ENCODE measurements at places on chromosomes 4 and X.

DNA sequence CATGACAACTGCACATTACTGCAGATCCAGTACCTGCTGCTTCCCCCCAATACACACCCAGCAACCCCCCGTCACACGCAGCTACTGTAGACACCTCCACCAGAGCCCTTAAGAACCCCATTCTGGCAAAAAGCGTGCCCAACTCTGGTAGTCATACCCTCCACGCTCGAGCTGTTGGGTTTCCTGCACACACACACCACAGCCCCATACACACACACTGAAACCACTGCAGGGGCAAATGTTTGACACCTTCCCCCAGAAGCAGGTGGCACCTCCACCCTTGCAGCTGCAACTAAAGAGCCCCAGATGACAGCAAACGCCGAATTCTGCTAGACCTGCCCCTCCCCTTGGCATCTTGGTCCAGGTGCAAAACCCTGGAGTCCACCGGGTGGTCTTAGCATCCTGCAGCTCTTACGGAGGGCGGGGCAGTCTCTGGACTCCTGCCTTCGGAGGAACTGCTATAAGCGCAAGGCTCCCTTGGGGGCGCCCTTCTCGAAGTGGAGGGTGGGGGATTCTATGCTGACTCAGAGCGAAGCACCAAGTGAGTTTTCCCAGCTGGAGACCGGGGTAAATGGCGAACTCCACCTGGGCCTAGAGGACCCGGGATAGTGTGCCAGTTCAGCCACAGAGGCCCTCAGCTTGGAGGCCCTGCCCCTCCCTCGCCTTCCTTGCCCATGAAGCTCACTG, 1.5 kb downstream of the FRMPD3 start:
- DNase-seq, result peak; percentile 78

- no peak for DNase-seq
These were observed 149.3 kb upstream of the TENM3 start for GRCh38 chr4:182093935-182094334.

DNA sequence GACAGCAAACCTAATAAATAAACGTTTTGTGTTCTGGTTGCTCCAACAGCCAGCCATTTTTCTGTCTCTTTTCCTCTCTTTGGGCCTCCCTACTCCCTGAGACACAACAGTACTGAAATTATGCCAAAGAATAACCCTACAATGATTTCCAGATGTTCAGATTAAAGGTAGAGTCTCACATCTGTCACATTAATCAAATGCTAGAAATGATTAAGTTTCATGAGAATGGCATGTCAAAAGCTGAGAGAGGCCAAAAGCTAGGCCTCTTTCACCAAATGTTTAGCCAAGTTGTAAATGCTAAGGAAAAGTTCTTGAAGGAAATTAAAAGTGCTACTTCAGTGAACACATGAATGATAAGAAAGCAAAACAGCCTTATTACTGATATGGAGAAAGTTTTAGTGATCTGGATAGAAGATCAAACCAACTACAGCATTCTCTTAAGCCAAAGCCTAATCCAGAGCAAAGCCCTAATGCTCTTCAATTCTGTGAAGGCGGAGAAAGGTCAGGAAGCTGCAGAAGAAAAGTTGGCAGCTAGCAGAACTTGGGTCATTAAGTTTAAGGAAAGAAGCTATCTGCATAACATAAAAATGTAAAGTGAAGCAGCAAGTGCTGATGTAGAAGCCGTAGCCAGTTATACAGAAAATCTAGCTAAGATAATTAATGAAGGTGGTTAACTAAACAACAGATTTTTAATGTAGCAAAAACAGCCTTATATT, 182.1 kb upstream of the NUDT6 start:
- DNase-seq, result no peak

- DNase-seq, result no peak
These were observed 166.1 kb downstream of the GRIA3 start for GRCh38 chrX:123350226-123350625.

DNA sequence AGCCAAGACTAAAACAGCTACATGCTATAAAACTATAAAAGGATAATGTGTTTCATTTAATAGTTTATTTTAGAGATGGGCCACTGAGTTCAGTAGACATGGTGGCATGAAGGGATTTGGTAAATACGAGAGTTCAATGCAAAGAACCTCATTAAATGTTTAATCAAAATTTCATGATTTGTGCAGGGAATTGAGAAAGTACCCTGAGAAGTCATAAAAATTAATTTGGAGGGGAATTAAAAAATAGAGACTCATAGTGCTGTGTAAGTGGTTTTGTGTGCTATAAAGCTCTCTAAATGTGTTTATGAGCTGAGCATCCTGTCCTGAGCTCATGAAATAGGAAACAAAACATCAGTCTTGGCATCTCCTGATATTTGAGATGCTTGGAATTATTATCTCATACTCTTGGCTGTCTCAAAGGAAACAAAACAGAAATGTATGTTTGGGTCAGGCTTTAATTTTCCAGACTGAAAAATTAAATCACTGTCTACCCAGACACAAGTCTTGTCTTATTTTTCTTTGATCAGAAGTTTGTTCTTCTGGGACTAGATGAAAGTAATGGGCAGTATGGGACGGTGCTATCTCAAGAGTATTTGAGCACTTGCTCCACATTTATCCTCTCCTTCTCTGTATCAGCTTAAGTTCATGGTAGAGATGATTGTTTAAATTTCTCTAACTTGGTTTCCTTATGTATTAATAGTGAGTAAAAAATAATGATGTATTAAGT, 38.0 kb upstream of the EMCN start:
- no peak for DNase-seq

GRCh38 chr4:10185518-10186227, 69.1 kb upstream of the WDR1 start:
- no peak for DNase-seq

DNA sequence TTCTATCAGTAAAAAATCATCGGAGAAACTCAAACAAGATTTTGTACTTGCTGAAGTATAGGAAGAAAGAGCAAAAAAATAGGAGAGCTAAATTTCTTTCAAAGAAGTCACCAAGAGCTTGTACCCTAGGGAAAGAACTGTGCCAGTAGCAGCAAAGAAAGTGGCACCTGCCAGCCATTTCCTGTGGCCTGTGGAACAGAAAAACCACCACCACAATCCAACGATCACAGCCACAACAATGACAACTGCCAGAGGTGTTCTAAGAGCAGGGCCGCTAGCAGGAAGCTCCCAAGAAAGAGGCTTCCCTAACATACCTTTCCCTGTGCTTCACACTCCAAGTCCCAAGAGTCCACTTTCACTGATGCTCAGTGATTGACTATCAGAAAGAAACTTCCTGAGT, 266.1 kb upstream of the GPC4 start:
- no peak for DNase-seq

- no peak for DNase-seq
These were observed 707.5 kb upstream of the ACTRT1 start for GRCh38 chrX:128759745-128760144.

DNA sequence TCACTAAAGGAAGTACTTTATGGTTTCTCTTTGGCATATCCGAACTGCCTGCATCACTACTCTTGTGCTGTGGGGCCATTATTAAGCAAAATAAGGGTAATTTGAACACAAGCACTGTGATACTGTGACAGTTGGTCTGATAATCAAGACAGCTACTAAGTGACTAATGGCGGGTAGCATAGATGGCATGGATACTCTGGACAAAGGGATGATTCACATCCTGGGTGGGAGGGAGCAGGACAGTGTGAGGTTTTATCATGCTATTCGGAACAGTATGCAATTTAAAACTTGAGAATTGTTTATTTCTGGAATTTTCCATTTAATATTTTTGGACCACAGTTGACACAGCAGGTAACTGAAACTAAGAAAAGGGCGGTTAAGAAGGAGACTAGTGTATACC, 52.6 kb upstream of the CITED1 start:
- DNase-seq, result no peak

DNA sequence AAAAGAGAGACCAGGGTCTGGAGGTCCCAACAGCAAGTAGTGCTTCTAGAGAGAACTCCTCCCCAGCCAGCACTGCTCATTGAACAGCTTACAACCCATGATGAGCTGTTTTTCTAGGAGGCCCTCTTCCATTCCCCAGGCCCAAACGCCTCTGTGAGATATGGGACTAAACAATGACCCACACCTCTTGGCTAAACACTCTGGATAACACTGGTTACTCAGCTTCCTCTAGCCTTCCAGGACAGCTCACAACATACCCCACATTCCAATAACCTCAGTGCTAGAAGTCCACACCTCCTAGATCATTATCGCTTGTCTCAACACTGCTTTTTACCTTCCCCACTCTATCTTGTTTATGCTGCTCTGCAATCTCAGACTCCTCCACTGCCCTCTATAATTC, 35.4 kb upstream of the PGRMC2 start:
- DNase-seq, result no peak

- DNase-seq, result peak; percentile 5
These were observed at the start of gene GABRE for GRCh38 chrX:151974336-151975227. Gene GABRE, minus strand, starts transcription at chrX:151974676. Its CDS starts 51 bp downstream, at chrX:151974625.

DNA sequence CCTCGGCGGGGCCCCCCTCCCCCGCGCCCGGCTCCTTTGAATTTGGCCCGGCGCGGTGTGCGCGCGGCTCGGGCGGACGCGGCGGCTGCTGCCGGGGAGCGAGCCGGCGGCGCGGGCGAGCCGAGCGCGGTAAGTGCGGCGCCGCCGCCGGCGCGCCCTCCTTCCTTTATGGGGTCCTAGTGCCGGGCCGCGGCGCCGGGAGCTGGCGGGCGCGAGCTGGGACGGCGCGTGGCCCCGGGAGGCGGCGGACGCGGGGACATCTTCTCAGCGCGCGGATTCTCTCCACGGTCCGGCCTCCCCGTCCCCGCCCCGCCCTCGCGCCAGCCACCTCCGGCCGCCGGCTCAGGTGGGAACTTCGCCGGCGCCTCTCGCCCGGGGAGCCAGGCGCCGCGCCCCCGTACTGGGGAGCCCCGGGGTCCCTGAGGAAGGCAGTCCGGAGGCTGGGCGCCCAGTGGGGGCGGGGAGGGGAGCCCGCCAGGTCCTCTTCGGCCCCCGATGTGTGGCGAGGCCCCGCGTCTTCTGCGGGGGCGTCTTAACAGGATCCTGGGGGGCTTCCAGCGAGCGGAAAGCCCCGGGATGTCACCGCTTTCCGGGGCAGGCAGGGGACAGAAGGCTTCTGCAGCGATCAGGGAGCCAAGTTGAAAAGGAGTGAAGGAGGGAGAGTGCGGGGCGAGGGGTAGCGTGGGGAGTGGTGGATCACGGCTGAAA, 98.4 kb upstream of the TENM3 start:
- DNase-seq, result no peak

GRCh38 chr4:156991161-156991560, 19.6 kb upstream of the PDGFC start:
- no peak for DNase-seq

GRCh38 chr4:139764182-139764581, 98.6 kb downstream of the MGST2 start:
- peak; percentile 48 for DNase-seq

- DNase-seq, result peak; percentile 40
These were observed 17.1 kb upstream of the MAP7D3 start for GRCh38 chrX:136268051-136269048.

- DNase-seq, result no peak
These were observed 33.7 kb downstream of the COQ2 start for GRCh38 chr4:83250687-83251446.

DNA sequence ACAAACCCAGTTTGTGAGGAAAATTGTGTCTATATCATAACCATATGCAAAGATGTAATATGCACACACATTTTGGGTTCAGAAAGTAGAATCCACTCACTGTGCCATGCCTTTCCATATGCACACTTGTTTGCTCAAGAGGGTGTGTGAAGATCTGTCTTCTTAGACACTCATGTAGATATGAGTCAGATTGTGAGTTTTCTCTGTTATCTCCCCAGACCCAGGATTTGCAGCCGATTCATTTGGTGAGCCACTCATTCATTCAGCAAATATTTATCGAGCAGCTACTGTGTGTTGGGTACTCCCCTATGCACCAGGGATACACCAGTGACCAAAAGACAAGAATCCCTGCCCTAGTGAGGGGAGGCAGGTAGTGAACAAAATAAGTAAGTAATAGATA, 81.5 kb downstream of the CLCN5 start:
- DNase-seq, result no peak

- no peak for DNase-seq
These were observed 153.4 kb upstream of the PPP3CA start for GRCh38 chr4:101500742-101501141.

GRCh38 chr4:41757521-41758156, 9.1 kb upstream of the PHOX2B start:
- no peak for DNase-seq

DNA sequence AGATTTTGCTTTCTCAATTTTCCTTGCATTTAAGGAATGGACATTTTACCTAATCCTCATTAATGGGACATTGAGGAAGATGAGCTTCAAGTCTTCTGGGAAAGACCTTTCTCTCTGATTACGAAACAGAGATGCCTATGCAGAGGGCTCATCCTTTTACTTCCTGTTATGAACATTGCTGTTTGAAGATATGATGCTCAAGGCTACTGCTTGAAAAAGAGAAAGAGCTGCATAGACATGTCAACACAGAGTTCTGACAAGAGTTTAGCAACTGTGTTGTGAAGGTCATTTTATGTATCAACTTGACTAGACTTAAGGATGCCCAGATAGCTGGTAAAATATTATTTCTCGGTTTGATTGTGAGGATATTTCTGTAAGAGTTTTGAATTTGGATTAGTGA, 13.8 kb upstream of the GNPDA2 start:
- no peak for DNase-seq

GRCh38 chr4:175062183-175062592, 144.0 kb downstream of the ADAM29 start:
- DNase-seq, result no peak

- peak; percentile 30 for DNase-seq
These were observed 18.0 kb downstream of the SPINK2 start for GRCh38 chr4:56803471-56803870.

GRCh38 chrX:24506082-24506481, 41.0 kb downstream of the PDK3 start:
- no peak for DNase-seq

DNA sequence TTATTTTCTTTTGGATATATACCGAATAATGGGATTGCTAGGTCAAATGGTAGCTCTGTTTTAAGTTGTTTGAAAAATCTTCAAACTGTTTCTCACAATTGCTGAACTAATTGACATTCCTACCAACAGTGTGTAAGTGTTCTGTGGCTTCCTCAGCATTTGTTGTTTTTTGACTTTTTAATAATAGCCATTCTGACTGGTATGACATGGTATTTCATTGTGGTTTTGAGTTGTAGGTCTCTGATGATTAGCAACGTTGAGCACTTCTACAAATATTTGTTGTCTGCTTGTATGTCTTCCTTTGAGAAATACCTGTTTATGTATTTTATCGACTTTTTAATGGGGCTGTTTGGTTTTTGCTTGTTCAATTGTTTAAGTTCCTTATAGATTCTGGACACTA, 680.1 kb upstream of the GRIA3 start:
- no peak for DNase-seq

- DNase-seq, result peak; percentile 2
These were observed 36.0 kb upstream of the SPANXC start for GRCh38 chrX:141278306-141278705.

GRCh38 chr4:84503495-84504437, 4.7 kb upstream of the NKX6-1 start:
- peak; percentile 69 for DNase-seq

DNA sequence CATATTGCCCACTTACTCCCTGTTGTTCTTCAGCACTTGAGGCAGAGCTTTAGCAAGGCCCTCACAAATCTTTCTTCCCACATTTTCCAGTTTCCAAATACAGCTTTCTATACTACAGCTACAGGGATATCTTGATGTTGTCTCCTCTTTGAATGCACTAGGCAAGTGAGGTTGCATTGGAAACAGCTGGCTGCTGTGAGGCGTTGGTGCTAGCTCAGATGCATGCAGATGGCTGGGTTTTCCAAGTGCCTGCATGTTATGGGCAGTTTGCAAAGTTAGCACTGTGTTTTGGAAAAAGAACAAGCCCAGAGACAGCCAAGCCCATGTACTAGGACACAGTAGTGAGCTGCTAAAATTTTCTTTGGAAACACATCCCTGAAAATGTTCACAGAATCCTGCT, 315.1 kb upstream of the RASGEF1B start:
- no peak for DNase-seq

All from RPMI8226 (cell line).